Right ventricle myocardium inferior (tissue), 1 donor: ENCODE measurements at places on chromosomes 13 and 19.
A peak's percentile ranks its signal among the peaks of the same experiment; 100 is the strongest.

DNA sequence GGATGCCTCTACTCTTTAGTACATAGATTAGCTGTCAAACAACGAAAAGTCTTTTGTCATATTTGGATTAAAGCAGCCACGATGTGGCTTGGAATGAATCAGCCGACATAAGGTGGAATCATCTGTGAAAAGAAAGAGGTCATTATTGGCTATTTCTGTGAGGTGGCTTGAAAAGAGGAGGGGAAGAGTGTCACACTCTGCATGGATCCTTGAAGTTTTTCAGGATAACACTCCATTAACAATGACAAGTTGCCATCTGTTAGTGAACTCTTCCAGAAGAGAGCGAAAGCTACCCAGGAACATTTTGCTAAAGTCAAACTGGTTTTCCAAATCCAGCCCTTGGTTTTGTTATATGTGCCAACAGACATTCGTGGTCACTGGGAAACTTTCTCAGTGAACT, 1604.8 kb downstream of the OLFM4 start:
- DNase-seq, result no peak

DNA sequence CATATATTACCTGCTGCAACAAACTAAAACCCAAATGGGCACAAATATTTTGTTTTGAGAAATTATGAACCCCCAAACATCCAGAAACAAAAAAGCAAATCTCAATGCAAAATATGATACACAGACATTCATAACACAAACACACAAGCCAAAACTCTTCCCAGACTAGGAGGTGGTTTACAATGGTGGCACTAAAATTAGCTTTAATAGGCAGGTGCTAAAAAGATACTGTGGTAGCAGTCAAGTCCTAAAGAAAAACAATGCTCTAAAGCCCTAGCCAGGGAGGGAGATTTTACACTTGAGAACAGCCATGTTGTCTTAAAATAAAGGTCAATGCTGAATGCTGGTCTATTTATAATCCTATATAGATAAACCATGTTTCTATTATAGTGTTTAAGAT, 65.0 kb downstream of the DOCK9 start:
- DNase-seq, result no peak

- DNase-seq, result peak; percentile 78
Measured at GRCh38 chr19:11125994-11126685, 29.4 kb downstream of the SPC24 start.

GRCh38 chr19:2517881-2518601, 42.1 kb downstream of the GADD45B start:
- DNase-seq, result no peak

- DNase-seq, result no peak
Measured at GRCh38 chr13:65613004-65613403, 1617.1 kb downstream of the PCDH9 start.

GRCh38 chr13:85314686-85315085, 484.5 kb downstream of the SLITRK6 start:
- no peak for DNase-seq

DNA sequence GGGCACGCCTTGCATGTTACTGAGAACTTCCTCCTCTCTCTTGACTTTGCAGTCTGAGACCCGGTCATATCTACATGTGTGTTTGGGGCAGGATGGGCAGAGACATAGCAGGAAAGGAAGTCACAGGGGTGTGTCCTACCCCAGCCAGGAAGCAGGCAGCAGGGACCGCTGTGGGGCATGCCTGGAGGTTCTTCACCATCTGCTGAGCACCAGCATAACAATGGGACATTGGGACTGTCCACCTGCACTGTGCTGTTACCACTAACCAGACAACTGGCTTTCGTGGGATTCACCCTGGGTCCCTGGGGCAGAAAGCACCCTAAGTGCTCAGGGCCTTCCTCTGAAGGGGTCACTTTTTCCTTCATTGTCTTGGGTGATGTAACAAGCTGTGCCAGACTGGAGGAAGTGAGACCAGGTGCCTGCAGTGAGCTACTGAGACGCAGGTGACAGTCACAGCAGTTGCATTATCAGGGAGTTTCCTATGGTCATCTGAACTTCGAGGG, 2.6 kb upstream of the HAUS5 start:
- peak; percentile 51 for DNase-seq

DNA sequence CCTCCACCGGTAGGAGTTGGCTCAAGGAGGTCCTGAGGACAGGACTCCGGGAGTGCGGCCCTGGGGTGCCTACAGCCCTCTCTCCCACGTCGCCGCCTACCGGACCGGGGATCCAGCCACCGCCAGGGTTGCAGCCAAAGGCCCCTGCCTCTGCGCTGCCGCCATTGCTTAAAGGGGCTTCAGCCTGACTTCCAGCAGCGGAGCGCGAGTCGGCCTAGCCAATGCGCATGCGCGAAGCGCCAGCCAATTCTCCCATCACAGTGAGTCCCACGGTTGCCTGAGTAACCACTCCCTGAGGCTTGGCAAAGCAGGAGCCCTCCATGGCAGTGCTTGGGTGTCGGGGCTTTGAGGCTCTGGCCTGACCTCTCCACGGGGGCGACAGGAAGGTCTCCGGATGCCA, 21.5 kb upstream of the ZNF420 start:
- DNase-seq, result no peak

GRCh38 chr19:29454109-29454508, 71.7 kb upstream of the VSTM2B start:
- no peak for DNase-seq

GRCh38 chr13:69300131-69300530, 807.5 kb upstream of the ATXN8OS start:
- no peak for DNase-seq

- peak; percentile 81 for DNase-seq
Measured at GRCh38 chr13:23608701-23609413, 38.6 kb downstream of the TNFRSF19 start.

DNA sequence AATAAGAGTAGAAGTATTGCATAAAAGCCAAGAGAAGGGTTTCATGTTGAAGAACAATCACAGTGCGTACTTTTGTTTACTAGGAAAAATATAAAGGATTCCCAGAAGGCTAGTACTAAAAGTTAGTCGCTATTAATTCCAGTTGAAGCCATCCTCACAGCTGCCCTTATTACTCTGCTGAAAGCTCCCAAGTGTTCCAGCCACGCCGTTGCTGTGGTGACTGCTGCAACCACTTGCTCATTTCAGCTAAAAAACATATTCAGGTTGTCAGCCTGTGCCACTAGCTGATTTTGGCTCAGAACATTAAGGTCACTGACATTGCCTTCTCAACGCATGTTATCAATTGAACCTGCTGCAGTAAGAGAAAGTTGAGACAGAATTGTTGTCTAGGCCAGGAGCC, 87.1 kb upstream of the FNDC3A start:
- DNase-seq, result no peak

DNA sequence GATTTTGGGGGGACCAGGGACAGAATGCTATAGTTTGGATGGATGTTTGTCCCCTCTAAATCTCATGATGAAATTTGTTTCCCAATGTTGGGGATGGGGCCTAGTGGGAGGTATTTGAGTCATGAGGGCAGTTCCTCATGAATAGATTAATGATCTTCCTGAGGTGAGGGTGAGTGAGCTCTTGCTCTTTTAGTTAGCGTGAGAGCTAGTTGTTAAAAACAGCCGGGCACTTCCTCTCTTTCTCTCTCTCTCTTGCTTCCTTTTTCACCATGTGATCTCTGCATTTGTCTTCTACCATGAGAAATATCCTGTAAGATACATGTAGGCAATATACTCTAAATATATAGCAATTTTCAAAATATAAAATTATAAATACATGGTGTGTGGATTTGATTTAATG, 290.8 kb upstream of the PCDH9 start:
- no peak for DNase-seq

DNA sequence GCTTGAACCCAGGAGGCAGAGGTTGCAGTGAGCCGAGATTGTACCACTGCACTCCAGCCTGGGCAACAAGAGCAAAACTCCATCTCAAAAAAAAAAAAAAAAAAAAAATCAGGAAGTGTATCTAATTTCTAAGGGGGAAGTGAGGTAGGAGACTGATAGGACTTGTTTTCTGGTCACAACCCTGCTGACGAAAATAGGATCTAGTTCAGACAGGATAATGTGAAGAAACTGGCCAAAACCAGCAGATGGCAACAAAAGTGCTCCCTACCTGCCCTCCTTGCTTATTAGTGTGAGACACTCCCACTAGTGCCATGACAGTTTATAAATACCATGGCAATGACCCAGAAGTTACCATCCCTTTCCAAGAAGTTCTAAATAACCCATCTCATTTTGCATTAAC, 36.0 kb upstream of the KPNA3 start:
- no peak for DNase-seq

DNA sequence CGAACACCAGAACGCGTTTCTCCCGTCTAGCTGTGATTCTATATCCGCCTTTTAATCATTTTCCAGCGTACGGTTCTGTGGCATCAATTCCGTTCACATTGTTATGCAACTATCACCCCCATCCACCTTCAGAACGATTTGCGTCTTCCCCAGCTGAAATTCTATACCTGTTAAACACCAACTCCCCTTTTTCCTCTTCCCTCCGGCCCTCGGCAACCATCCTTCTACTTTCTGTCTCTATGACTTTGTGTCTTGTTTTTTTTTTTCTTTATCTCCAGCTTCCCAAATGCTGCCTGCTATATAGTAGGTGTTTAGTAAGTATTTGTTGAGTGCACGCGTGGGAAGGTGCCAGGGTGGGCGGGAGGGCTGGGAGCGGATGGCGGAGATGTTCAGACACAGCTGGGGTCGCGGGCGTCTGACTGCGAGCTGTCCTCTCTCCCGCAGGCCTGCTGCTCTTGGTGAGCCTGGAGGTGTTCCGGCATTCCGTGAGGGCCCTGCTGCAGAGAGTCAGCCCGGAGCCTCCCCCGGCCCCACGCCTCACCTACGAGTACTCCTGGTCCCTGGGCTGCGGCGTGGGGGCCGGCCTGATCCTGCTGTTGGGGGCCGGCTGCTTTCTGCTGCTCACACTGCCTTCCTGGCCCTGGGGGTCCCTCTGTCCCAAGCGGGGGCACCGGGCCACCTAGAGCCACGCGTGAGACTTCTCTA, 20.2 kb downstream of the CACNG6 start:
- no peak for DNase-seq

GRCh38 chr13:49521224-49521623, 25.5 kb downstream of the PHF11 start:
- no peak for DNase-seq

GRCh38 chr13:64457976-64458375, 2772.2 kb downstream of the PCDH9 start:
- DNase-seq, result no peak

DNA sequence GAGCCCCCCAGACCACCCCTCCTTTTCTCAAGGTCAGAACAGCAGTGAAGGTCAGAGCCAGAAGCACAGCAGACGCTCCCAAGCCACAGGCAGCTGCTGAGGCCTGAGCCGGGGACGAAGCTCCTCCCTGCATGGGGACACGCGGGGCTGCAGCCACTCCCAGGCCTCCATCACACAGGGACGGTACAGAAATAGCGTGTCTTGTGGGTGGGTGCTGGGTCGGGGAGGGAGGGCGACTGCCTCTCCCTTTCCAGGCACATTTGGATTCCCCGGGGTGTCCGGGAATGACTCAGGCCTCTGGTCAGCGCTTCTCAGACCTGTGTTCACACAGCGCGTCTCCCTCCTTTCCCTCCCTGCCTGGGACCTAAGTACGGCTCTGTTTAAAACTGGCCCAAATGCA, 33.2 kb downstream of the RASA3 start:
- DNase-seq, result peak; percentile 85

- DNase-seq, result no peak
Measured at GRCh38 chr19:14063105-14063504, 1.2 kb upstream of the PALM3 start.

GRCh38 chr19:7705387-7706187, 3.7 kb upstream of the FCER2 start:
- peak; percentile 77 for DNase-seq

DNA sequence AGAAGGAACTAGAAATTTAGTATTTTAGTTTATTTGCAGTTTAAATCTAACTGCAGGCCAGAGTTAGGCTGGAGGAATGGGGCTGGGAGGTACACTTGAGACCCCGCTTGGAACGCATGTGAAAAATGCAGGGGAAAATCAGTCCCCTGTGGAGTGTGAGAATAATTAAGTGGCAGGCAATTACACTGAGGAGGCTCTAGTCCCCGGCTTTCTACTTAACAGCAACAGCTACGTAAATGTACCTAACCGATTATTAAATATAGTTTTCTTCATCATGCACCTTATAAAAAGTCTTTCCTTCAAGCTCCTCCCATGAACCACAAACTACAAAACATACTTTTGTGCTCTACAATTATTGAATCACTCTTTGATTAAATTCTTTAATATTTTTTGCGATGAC, 804 bp downstream of the ZNF708 start:
- no peak for DNase-seq

- no peak for DNase-seq
Measured at GRCh38 chr13:23427342-23427843, 6.1 kb downstream of the SACS start.

- DNase-seq, result no peak
Measured at GRCh38 chr13:87792878-87793277, 121.7 kb downstream of the SLITRK5 start.

- DNase-seq, result no peak
Measured at GRCh38 chr13:113545931-113546516, 38.5 kb upstream of the TFDP1 start.

- no peak for DNase-seq
Measured at GRCh38 chr13:91744284-91744683, 345.9 kb downstream of the GPC5 start.

GRCh38 chr19:2477732-2478191, 1.8 kb downstream of the GADD45B start:
- DNase-seq, result peak; percentile 64

- DNase-seq, result no peak
Measured at GRCh38 chr13:73061876-73062275, 3.1 kb downstream of the KLF5 start.

DNA sequence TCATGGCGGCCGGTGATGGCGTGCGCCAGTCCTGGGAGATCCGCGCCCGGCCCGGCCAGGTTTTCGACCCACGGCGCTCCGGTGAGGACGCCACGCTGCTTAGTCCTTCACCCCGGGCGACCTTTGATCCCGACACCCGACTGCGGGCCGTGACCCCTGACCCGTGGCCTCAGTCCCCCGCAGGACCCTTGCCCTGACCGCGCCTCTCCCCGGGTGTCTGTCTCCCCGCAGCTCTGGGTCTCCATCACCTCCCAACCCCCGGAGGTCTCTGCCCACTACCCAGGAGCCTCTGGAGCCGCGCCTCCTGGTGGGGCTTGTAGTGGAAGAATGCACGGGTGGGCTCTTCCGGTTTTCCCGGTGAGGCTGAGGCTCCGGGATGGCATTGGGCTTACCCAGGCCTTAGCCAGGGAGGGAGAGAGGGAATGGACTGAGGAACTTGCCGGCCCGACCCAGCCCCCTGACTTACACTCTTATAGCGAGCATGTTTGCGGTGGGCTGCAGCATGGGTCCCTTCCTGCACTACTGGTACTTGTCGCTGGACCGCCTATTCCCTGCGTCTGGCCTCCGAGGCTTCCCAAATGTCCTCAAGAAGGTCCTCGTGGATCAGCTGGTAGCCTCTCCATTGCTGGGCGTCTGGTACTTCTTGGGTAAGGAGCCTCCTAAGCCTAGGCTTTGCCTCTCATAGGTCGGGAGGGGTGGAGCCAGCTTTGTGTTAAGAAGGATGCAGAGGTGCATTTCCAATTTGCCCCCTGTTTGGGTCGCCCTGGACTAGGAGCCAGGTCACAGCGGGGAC, 566 bp downstream of the MPV17L2 start:
- DNase-seq, result no peak
